T-helper 1 cell treated with Interleukin-12 subunit alpha and Interleukin-12 subunit beta and Interleukin-4 antibody, amounts not matched to agents 30 ng/mL and 1 ng/mL, for 36 hours (primary cell): ENCODE measurements at places on chromosomes 12 and 14. TPM values are rescaled to one million over a fixed set of nuclear protein-coding genes. Genes with fewer than 3 reads are reported as not detected.

CLEC2D gene
- 407 and 420 TPM in 2 replicates for total RNA-seq

LRTM2 gene
- 0.41 TPM in 1 of 2 replicates, not detected in the other for total RNA-seq

LMBR1L gene
- 61.9 and 64.4 TPM in 2 replicates for total RNA-seq

NTN4 gene
- not detected in 2 replicates for total RNA-seq

TMCC3 gene
- total RNA-seq: 0.12 and 0.37 TPM in 2 replicates

TAS2R50 gene
- total RNA-seq: 1.8 TPM in 2 replicates

PLXNC1 gene
- total RNA-seq: 35.5 and 38.7 TPM in 2 replicates

FSCB gene
- not detected in 2 replicates for total RNA-seq

TPH2 gene
- total RNA-seq: not detected in 2 replicates

KLRC2 gene
- not detected in 2 replicates for total RNA-seq

ASCL1 gene
- not detected in 2 replicates for total RNA-seq

GALNT9 gene
- not detected in 2 replicates for total RNA-seq

KRT4 gene
- total RNA-seq: not detected in 2 replicates

RNASE3 gene
- total RNA-seq: not detected in 2 replicates

LAG3 gene
- 52.2 TPM in 2 replicates for total RNA-seq

MYH6 gene
- 0.56 and 1.2 TPM in 2 replicates for total RNA-seq

TEX52 gene
- 0.41 TPM in 1 of 2 replicates, not detected in the other for total RNA-seq

FOXA1 gene
- not detected in 2 replicates for total RNA-seq

METTL3 gene
- 72.8 and 74.0 TPM in 2 replicates for total RNA-seq

ERGIC2 gene
- total RNA-seq: 72.6 and 80.8 TPM in 2 replicates

SMIM41 gene
- total RNA-seq: 0.25 TPM in 1 of 2 replicates, not detected in the other

ART4 gene
- not detected in 2 replicates for total RNA-seq
